NCI-H1436 treated with DMSO at 0.1 percent for 48 hours (cell line): ENCODE measurements at places on chromosomes 13 and 19.

DNA sequence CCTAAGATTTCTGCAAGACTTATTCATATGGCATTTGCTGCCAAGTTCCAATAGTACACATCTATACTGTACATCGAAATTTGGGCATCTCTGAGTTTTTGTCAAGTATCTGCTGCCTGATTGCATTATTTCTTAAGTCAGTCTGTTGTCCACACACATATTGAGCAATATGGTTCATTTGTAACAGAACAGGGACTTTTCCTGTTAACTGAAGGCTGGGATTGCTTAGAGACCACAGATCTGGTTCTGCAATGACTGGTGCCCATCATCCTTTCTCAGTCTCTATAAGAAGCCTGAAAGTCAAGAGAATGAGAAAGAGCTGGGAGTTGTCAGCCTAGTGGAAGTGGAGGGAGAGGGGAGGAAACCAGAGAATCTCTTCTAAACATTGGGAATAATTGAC, 22.5 kb upstream of the MYCBP2 start:
- DNase-seq, result no peak

DNA sequence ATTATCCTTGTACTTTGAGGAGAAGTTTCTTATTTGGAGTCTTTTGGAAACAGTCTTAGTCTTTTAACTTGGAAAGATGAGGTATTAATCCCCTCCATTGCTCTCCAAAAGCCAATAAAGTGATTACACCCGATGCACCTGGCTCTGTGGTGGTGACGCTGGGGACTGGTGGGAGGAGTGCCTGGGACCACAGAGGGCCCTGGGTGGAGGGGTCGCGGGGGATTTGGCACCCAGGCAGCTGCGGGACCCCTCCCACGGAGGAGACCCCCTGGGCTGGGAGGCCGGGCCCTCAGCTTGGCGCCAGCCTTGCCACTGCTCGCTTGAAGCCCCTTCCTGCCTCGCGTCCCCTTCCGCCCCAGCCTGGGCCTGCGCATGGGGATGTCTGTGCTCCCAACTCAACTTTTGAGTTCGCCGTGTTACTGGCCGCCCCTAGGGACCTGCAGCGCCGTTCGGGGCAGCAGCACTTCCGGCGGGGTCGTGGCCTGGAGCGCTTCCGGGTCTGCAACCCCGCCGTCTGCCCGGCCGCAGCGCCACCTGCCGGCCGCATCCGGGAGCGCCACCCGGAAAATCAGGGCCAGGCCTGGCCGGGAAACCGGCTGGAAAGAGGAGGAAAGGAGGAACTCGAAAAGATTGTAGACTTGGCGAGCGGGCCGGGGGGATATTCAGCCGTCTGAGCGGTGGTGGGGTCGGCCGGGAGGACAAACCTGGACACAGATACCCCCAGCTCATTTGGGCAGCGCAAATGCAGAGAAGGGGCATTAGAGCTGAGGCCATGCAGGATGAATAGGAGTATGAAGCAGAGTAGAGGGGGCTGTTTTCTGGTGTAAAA, 8.4 kb downstream of the PEAK3 start:
- DNase-seq, result peak; percentile 35

GRCh38 chr13:98925949-98926348, 51.9 kb downstream of the DOCK9 start:
- DNase-seq, result no peak

DNA sequence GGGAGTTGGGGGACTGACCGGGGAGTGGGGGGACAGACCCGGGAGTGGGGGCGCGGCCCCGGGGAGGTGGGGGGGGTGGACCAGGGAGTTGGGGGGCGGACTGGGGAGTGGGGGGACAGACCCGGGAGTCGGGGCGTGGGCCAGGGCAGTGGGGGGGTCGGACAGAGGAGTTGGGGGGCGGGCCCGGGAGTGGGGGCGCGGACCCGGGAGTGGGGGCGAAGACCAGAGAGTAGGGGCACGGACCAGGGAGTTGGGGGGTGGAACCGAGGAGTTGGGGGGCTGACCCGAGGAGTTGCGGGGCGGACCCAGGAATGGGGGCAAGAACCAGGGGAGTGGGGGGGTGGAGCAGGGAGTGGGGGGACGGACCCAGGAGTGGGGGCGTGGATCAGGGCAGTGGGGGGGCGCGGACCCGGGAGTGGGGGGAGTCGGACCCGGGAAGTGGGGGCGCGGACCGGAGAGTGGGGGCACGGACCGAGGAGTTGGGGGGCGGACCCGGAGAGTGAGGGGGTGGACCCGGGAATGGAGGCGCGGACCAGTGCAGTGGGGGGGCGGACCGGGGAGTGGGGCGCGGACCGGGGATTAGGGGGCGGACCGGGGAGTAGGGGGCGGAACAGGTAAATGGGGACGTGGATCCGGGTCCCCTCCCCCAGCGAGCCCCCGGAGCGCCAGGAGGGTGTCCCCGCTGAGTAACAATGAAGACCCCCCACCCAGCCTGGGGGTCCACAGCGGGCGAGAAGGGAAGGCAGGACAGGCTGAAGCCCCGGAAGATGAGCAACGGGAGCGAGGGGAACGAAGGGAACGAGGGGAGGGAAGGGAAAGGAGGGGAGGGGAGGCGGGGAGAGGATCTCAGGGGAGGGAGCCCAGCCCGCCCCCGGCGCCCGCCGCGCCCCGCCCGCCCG, 589 bp downstream of the R3HDM4 start:
- no peak for DNase-seq

DNA sequence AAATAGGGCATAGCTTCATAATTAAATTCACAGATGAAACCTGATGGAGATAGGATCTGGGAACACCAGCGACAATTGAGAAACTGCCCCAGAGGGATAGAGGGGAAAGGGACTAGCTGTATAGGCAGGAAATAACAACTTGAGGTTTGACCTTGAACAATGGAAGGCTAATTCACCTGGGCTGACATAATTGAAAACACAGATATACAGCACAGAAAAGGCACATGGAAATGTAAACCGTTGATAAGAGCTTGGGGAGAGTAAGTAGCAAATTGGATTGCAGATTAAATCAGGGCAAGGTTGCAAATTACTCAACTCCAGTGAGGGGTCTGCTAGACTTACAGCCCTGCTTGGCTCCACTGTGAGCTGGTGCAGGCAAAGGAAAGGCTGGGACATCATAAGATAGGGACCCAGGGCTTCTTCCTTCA, 246.7 kb downstream of the DLEU7 start:
- peak; percentile 9 for DNase-seq

DNA sequence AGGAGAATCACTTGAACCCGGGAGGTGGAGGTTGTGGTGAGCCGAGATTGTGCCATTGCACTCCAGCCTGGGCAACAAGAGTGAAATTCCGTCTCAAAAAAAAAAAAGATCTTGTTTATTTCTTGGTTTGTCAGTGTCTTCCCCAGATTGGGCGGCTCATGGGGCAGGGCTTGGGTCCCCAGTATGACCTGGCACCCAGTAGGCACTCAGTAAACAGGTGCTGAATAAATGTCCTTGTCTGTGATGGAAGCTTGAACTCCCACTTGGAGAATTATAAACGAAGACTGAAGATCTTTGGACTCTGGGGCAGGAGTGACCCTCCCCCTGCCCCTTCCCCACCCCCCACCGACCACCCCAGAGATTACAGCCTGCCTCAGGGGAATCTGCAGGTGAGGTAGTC, 9.9 kb upstream of the FUT5 start:
- DNase-seq, result no peak

DNA sequence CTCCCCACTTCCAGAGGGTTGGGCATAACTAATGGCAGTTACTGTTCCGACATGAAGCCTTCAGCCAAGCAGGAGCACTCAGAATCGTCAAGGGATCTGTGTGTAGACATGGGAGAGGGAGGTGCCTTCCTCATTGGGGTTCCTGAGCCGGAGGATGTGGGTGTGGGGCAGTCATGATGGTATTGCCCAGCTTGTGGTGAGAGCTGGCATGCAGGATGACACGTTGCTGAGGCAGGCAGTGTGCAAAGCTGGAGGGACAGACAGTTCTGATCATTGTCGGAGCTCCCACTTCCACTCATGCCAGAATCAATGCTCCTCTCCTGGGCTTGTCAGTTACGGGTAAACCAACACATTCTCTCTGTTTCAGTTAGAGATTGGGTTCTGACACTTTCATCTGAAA, 83.9 kb upstream of the TSC22D1 start:
- DNase-seq, result no peak

DNA sequence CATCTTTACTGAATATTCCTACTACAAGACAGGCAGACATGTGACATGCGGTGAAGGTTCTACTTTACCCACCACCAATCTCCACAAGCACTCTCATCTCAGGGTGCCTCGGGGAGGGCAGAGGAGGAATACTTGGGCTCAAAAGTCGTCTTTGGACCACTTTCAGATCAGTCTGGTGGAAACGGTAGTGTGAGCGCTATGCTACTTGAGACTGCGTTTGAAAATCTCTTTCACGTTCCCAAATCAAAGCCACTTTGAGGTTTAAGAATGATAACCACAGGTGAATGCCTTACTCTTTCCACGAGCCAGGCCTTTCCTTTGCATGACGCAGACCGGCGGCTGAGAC, 1.5 kb upstream of the SOX1 start:
- no peak for DNase-seq

DNA sequence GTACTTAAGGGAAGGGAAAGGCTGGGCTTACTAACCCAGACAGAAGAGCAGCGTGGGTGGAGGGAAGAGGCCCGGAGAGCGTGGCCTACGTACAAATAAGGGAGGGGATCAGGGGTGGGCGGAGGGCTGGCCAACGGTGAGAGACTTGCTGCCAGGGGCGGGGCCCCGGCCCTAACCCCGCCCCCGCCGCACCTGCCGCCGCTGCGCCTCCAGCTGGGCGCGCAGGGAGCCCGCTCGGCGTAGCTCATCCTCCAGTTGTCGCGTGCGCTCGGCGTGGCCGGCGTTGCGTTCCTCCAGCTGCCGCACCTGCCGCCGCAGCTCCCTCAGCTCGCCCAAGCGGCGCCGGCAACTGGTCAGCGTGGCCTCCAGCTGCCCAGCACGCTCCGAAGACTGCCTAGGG, 5.7 kb downstream of the HOOK2 start:
- DNase-seq, result no peak

GRCh38 chr13:113297370-113298042, 467 bp downstream of the LAMP1 start:
- DNase-seq, result no peak

- no peak for DNase-seq
Observed at GRCh38 chr13:107832500-107833100, 382.7 kb downstream of the LIG4 start.

DNA sequence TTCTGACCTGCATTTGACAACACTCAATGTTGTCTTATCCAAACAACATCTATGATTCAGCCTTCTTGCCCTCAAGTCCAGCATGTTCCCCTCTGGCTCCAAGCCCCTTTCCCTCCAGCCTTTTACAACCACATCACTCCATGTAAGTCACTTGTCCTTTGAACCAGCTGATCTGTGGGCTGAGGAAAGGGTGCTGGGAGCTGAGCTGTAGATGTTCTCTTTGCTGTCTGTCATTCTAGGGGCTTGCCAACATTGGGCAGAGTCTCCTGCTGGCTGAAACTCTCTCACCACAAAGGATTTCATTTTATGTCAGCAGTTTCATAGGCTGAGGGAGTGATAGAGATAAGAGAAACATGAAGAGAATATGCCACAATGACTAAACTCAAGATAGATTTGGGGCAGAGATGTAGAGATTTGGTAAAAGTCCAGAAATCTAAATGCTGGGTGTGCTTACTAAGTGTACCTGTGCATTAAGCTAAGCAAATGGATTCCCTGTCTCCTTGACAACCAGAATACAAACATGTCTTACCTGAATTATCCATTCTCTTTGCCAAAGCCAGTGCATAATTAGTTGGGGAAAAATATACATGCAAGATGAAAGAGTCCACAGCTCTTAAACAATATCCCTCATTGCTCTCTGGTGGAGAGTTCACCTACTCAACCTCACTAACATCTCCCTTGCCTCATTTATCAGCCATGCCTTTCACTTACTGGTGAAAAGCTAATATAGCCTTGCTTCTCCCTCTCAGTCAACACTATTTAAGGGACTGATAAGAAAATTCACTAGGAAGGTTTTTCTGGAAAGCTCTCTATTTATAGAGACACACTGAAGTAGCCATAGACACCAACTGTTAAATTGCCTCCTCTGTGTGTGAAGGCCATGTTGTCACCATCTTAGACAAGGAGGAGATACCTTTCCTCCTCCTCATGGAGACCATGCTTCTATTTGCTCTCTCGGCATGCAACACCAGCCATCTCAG, 175.5 kb upstream of the SERP2 start:
- no peak for DNase-seq

- DNase-seq, result no peak
Observed at GRCh38 chr13:40969169-40969901, 49.8 kb downstream of the ELF1 start.

GRCh38 chr13:112067116-112067741, at the start of gene SOX1:
SOX1 (plus strand) TSS chr13:112067149; CDS start chr13:112067659, 510 bp downstream.
- no peak for DNase-seq

DNA sequence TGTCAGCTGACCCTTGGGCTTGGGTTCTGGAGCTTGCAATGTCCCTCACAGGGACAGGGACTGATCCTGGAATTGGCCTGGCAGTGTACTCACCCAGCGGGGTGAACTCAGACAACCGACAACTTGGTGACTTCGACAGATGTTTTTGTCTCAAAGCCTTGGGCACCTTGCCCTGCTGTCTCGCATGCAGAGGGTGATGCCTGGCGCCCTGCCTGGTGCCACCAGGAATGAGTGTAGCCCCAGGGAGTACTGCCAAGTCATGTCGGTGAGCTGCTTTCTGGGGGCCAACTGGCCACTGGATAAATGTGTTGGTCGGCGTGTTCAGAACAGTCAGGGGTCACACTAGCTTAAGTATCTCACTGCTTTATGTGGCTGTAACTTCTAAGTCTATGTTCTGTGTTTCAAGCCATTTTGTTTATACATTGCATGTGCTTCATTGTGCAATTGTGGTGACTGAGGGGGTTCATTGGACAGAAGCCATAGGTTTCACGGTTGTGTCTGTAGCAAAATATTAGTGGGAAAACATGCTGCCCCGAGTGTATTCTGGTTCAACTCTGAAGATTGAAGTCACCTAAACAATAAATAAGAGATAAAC, 96.3 kb upstream of the TNFSF11 start:
- DNase-seq, result no peak
